ENCODE measurements at places on chromosomes 2 and 18. TPM values are rescaled to one million over a fixed set of nuclear protein-coding genes. Genes with fewer than 3 reads are reported as not detected.

The ADAM23 gene
- total RNA-seq: 0.26 TPM

- no peaks in the 10 kb centered on the region for H3K36me3 ChIP-seq
- no peak overlapping the region for H3K4me3 ChIP-seq
Observed at GRCh38 chr18:24421831-24422230, 4.6 kb upstream of the IMPACT start.

- DNase-seq: no peak
Observed at GRCh38 chr2:18833941-18834340, 244.6 kb upstream of the NT5C1B start.

DNA sequence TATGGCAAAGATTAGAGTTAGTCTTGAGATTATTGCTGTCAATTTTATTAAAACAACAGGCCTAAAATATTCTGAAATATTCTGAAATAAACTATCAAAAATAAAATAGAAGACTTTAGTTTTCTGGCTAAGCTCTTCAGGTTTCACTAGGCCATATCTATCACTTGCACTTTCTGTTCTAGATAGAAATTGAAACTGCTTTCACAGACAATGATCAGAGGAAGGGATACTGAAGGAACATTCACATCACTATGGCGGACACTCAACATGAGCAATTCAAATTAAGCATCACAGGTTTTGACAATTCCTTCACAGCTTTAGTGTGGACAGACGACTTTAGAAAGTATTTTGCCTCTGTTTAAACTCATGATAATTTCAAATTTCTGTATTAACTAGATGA, 586.4 kb upstream of the REG3G start:
- no peaks in the 10 kb centered on the region for H3K27me3 ChIP-seq
- no peak for DNase-seq
- H3K4me3 ChIP-seq: no peak overlapping the region
- no peak overlapping the region for H3K27ac ChIP-seq
- H3K4me1 ChIP-seq: no peaks in the 10 kb centered on the region
- H3K36me3 ChIP-seq: no peaks in the 10 kb centered on the region

DNA sequence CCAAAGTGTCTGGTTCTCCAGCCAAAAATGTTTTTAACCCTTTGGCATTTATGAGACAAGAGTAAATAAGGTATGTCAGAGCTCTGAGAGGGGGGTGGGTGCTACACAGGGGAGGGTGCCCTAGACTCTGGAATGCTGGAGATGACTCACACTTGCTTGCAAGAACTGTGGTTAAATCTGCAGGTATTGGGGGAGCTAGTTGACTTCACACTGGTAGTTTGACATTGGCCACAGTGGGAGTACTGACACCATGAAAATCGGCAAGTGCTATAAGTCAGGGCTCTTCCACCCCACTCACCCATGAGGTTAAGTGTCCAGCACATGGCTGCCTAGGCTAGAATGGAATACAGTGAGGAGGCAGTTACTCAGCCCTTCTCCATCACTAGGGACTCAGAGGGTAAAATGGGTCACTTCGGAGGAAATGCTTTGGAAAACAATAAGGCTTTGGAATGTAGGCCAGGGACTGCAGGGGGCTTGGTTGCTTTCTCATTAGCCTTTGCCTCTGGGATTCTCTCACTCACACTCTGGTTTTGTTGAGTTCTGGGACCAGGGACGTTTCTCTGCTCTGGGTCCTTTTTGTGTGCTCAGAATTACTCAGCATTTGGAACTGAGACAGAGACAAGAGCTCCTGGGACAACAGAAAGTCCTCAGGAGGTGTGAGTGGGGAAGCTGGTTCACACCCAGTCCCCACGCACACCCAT, 91.6 kb downstream of the ACKR3 start:
- no peaks in the 10 kb centered on the region for H3K36me3 ChIP-seq
- no peaks in the 10 kb centered on the region for H3K27me3 ChIP-seq
- no peaks in the 10 kb centered on the region for H3K4me1 ChIP-seq
- H3K27ac ChIP-seq: no peak overlapping the region

DNA sequence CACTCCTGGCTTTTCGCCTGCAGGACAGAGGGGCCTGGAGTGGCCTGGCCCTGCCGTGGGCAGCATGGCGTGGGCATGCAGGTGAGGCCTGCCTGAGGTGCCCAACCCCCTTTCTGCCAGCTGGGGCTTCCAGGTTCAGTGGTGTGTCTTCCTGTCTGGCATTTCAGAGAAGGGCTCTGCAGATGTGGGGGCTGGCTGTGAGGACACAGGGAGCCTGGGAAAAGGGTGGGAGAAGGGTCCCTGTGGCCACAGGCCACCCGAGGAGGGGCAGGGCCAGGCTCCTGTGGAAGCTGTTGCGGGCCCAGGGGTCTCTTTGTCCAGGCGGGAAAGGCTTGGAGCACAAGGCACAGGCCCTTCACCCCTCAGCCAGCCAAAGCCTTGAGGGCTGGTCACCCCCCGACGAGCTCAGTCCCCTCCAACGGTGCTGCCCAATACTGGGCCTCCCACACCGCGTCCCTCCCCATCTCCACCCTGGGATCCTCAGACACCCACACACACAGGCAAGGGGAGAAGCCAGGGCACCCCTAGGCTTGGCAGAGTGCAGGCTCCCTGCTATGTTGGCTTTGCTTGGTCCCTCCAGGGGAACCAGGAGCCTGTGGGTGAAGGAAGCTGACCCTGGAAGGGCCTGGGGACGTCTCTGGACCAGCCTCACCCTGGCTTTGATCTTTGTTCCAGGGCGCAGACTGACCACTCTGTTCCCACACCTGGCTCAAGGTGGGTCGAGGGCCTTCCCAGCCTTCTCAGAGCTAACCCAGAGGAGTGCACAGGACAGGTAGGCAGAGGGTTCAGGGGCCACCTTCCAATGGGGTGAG, 3.7 kb upstream of the AQP12A start:
- H3K27ac ChIP-seq: no peak overlapping the region
- H3K4me3 ChIP-seq: no peak overlapping the region
- H3K4me1 ChIP-seq: no peaks in the 10 kb centered on the region
- no peaks in the 10 kb centered on the region for H3K36me3 ChIP-seq

DNA sequence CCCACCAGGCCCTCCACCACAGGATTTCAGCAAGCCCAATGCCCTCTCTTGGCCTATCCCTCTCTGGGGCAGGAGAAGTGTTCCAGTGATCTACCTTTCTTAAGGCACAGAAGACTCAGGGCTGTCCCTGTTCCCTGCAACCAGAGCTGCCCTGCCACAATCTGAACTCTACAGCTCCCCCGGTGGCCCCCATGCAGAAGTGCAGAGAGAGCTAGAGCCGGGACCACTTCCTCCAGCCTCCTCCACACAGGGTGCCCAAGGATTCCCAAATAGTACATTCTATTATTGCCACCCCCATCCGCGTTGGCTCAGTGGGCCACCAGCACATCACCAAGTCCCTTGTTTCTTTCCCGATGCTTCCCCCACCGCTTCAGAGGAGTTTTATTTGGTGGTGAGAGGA, 114.8 kb upstream of the PTPRM start:
- no peaks in the 10 kb centered on the region for H3K4me1 ChIP-seq
- H3K27ac ChIP-seq: no peak overlapping the region
- no peaks in the 10 kb centered on the region for H3K27me3 ChIP-seq
- H3K4me3 ChIP-seq: no peak overlapping the region
- H3K36me3 ChIP-seq: no peaks in the 10 kb centered on the region

GRCh38 chr2:124610141-124610540, 585.1 kb downstream of the CNTNAP5 start:
- H3K36me3 ChIP-seq: no peaks in the 10 kb centered on the region
- H3K27me3 ChIP-seq: no peaks in the 10 kb centered on the region
- DNase-seq: no peak
- H3K4me3 ChIP-seq: no peak overlapping the region
- no peak overlapping the region for H3K27ac ChIP-seq

DNA sequence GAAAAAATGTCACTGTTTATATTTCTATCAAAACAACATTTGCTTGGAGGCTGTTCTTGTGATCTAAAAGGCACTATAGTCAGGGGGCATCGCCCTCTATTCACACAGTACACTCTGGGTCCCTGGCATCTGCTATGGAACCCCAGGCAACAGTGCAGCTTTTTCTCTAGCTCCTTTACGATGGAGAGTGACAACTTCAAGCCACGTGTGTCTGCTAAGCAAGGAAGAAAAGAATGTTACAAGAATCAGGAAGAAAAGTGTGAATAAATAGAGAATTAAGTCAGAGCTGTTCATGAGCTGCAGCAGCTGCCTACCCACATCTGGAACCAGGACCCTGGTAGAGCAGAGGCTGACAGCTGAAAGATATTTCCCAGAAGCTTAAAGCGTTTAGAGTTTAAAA, 11.2 kb downstream of the RND3 start:
- no peak overlapping the region for H3K4me3 ChIP-seq
- H3K27me3 ChIP-seq: no peaks in the 10 kb centered on the region
- H3K36me3 ChIP-seq: peaks cover 25% of the 10 kb centered on the region

DNA sequence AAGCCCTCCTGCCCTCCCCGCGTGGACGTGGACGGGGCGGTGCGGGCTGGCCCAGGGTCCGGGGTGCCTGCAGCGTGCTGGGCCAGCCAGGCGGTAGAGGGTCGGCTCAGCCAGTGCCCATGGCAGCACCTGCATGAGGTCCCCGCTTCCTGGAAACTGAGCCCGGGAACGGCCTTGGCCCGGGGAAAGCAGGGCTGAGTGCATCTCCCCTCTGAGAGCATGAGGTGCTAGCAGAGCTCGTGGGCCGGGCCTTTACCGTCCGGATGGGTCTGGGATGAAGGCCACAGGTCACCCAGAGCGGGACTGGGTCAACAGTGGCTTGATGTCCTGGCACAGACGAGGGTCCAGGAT, 39.8 kb downstream of the TSHZ1 start:
- H3K36me3 ChIP-seq: no peaks in the 10 kb centered on the region
- no peaks in the 10 kb centered on the region for H3K27me3 ChIP-seq
- H3K4me3 ChIP-seq: no peak overlapping the region
- no peak overlapping the region for H3K27ac ChIP-seq
- no peak for DNase-seq

GRCh38 chr18:76102156-76102555, 392.9 kb downstream of the ZNF516 start:
- H3K27me3 ChIP-seq: no peaks in the 10 kb centered on the region
- DNase-seq: no peak
- no peaks in the 10 kb centered on the region for H3K4me1 ChIP-seq

GRCh38 chr2:164151522-164151921, 415.7 kb upstream of the FIGN start:
- no peaks in the 10 kb centered on the region for H3K27me3 ChIP-seq
- H3K4me3 ChIP-seq: no peak overlapping the region
- H3K36me3 ChIP-seq: no peaks in the 10 kb centered on the region

DNA sequence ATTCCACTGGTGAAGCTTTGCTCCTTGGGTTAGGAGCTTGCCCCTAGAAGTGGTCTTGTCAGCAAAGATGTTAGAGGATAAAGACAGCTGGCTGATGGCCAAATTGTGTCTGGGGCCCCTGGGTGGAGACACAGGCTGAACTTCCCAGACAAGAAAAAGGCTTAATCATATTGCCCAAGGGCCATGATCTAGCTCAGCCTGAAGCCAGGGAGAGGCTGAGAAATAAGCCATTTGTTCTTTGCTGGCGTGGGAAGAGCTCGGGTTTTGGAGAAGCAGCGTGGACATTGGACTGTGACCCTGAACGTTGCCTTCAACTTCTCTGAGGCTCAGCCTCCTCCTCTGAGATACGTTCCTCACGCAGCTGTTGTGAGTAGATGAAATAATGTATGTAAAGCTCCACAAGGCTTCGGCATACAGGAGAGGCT, 153.0 kb downstream of the ZFP36L2 start:
- no peak overlapping the region for H3K27ac ChIP-seq
- no peak for DNase-seq
- H3K36me3 ChIP-seq: no peaks in the 10 kb centered on the region
- no peak overlapping the region for H3K4me3 ChIP-seq

All from right lobe of liver (tissue), 6 donors.